Aorta (tissue), 5 donors: ENCODE measurements at places on chromosomes 3 and 15. TPM values are rescaled to one million over a fixed set of nuclear protein-coding genes. Genes with fewer than 3 reads are reported as not detected.

DNA sequence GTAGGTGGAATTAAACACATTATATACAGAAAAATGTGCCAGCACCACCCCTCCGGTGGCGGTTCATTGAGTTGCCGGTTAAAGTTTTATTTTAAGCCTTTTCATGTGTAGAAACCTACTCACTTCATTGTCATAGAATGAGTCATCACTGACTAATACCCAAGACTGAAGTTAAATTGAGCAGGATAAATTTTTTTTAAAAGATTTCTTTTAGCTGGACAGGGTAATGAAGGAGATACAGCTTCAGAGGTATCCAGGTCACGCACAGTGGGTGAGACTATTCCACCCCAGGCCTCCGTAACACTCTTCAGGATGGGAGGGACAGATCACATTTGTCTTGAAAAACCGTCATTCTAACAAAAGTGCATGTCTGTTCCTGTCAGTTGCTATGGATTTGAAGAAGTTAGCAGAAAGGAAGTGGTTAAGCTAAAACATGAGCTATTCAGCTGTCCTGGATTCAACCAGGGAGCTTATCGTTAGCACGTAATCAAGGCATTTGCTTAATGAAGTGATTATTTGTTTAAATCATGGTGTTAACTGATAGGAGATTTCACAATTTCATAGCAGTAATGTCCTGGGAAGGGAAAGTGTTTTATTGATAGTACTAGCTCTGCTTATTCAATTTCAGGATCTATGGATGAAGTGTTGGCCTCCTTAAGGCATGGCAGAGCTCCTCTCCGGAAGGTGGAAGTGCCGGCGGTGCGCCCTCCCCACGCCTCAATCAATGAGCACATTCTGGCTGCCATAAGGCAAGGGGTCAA is 23.4 kb downstream of the WHAMM start:
- DNase-seq = no peak

DNA sequence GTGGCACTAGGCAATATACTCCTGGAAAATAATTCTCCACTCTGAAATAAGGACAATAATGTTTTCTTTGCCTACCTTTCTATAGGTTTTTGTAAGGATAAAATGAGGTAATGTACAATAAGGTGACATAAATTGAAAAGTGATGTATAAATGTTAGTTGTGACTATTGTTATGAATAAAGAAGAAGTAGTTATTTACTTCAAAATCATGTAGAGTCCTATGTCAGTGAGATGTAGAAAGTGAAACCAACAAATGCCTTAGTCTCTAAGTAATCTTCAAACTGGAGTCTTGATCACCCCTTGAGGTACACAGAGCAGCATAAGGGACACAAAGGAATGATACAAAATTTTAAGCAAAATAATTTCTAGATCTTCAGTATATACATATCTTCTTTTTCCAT is 60.3 kb upstream of the TP63 start:
- DNase-seq = no peak

- no peak for DNase-seq
Observed at GRCh38 chr3:15367059-15367458, 34.7 kb upstream of the SH3BP5 start.

- no peak for DNase-seq
Observed at GRCh38 chr3:177783338-177783737, 586.1 kb upstream of the TBL1XR1 start.

The PRR20G gene
- not detected for polyA plus RNA-seq

The IL17RE gene
- polyA plus RNA-seq = 7.0 TPM

The RARRES1 gene
- polyA plus RNA-seq = 17.8 TPM

The TRIM71 gene
- not detected for polyA plus RNA-seq
